ENCODE measurements at places on chromosomes 6 and 20.

GRCh38 chr6:37673436-37673835 lies 24.2 kb downstream of the MDGA1 start:
- no peak overlapping the region for H3K4me3 ChIP-seq
- H3K36me3 ChIP-seq, result no peaks in the 10 kb centered on the region
- DNase-seq, result no peak

GRCh38 chr6:72382602-72383529 lies 239.0 kb upstream of the KCNQ5 start:
- H3K4me3 ChIP-seq, result no peak overlapping the region
- no peaks in the 10 kb centered on the region for H3K36me3 ChIP-seq
- H3K27ac ChIP-seq, result no peak overlapping the region
- H3K4me1 ChIP-seq, result no peaks in the 10 kb centered on the region

DNA sequence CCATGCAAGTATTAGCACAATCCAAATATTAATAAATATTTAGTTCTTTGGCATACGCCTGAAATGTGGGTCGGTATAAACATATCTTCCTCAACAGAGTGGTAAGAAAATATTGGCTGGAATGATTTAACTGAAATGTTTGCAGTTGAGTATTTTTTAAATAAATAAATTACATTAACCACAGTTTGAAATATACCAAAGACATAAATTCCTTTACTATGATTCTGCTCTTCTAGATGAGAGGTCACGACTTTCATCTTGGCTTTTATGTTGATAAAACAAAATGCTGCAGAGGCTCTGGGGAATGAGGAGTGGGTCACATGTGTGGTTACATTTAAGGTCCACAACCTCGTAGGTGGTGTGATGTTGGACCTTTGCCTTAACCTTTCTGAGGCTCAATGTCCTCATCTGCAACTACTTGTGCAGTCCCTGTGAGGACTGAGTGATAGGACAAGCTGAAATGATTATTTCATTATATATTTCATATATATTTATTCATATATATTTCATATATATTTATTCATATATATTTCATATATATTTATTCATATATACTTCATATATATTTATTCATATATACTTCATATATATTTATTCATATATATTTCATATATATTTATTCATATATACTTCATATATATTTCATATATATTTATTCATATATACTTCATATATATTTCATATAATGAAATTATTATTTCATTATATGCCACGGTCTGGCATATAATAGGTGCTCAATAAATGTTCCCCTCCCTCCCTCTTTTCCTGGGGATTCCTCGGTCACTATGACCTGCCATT lies 107.4 kb downstream of the SAMD5 start:
- H3K27me3 ChIP-seq, result no peaks in the 10 kb centered on the region
- H3K36me3 ChIP-seq, result no peaks in the 10 kb centered on the region
- no peaks in the 10 kb centered on the region for H3K4me1 ChIP-seq

- DNase-seq, result no peak
- H3K4me1 ChIP-seq, result no peaks in the 10 kb centered on the region
- H3K4me3 ChIP-seq, result no peak overlapping the region
- H3K27me3 ChIP-seq, result no peaks in the 10 kb centered on the region
Observed at GRCh38 chr20:25165128-25165527, 30.4 kb upstream of the ENTPD6 start.

- peak within 1 kb of the TSS; percentile 87 for H3K27ac ChIP-seq
- peaks cover 12% of the 10 kb centered on the region for H3K4me1 ChIP-seq
- peak within 1 kb of the TSS; percentile 80 for H3K4me3 ChIP-seq
- DNase-seq, result peak; percentile 96
- no peaks in the 10 kb centered on the region for H3K27me3 ChIP-seq
Observed at GRCh38 chr6:70566751-70567382, at the start of gene SDHAF4. TSS of gene SDHAF4 (plus strand) at chr6:70566930. CDS start at chr6:70566941, 11 bp downstream.

DNA sequence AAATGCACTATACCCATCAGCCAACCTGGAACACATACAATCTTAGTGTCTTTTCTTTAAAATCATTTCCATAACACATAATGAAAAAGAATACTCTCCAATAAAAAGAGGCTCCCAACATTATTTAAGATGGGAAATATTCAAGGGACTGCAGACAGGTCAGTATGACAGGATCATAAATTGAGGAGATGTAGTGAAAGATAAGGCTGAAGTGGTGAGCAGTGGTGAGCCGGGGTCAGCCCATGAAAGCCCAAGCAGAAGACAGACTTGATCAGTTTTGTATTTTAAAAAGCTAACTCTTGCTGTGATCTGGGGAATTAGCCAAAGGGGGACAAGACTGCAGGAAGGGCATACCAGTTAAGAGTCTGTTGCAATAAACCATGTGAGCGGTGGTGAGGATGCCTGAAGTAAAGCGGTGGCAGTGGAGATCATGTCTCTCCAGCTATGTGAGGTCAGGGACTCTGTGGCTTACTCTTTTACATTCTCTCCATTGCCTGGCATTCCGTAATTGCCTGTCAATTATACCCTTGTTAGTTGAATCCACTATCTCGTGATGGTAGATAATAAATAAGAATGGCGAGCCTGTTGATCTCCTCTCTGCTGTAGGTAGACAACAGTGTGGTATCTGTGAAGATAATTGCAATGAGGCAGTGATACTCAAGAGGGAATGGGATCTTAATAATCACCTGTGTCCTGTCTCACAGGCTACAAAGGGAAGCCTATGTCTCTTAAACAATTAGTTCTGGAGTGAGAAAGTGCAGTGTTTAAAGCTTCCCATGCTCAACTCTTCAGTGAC lies 97.4 kb downstream of the FILIP1 start:
- H3K27ac ChIP-seq, result no peak overlapping the region
- H3K4me1 ChIP-seq, result peaks cover 68% of the 10 kb centered on the region
- no peak overlapping the region for H3K4me3 ChIP-seq
- H3K36me3 ChIP-seq, result no peaks in the 10 kb centered on the region
- H3K27me3 ChIP-seq, result no peaks in the 10 kb centered on the region

DNA sequence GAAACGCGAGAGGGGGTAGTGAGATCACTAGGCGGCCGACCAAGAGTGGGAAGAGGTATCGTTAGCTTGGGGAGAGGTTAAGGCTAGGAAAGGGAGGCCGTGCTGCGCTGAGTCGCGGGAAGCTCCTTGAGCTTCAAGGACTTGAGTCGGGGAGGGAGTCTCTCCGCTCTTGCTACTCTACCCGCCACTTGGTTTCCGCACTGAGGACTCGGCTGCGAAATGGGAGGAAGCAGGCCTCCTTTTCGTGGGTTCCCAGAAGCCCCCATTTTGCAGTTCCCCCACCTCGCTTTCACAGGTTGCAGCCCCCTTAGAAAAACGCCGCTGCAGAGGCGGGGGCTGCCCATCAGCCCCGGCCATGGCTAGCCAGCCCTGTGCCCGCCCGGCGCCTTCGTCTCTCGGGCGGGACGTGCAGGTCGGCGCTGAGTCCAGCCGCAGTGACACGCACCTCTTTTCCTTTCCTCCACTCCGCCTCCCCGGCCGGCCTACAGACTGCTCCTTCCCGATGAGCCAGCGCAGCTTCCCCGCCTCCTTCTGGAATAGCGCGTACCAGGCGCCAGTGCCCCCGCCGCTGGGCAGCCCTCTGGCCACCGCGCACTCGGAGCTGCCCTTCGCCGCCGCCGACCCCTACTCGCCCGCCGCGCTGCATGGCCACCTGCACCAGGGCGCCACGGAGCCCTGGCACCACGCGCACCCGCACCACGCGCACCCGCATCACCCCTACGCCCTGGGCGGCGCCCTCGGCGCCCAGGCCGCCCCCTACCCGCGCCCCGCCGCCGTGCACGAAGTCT lies 4.9 kb downstream of the VGLL2 start:
- H3K4me1 ChIP-seq, result peaks cover 24% of the 10 kb centered on the region
- peaks cover 100% of the 10 kb centered on the region for H3K27me3 ChIP-seq
- H3K27ac ChIP-seq, result no peak overlapping the region

DNA sequence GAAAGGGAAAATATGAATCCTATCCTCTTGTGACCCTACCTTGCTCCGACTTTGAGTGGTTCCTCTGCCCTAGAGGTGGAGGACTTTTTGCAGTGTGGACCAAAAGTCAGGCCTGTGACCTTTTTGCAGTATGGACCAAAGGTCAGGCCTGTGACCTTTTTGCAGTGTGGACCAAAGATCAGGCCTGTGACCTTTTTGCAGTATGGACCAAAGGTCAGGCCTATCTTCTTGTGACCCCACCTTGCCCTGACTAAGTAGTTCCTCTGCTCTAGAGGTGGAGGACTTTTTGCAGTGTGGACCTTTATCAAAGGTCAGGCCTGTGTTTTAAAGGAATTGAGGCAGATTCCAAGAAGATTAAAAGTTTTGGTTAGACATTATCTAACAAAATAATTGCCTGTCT lies 10.9 kb upstream of the ERVFRD-1 start:
- H3K4me1 ChIP-seq, result peaks cover 36% of the 10 kb centered on the region
- no peak for DNase-seq
- no peaks in the 10 kb centered on the region for H3K36me3 ChIP-seq

DNA sequence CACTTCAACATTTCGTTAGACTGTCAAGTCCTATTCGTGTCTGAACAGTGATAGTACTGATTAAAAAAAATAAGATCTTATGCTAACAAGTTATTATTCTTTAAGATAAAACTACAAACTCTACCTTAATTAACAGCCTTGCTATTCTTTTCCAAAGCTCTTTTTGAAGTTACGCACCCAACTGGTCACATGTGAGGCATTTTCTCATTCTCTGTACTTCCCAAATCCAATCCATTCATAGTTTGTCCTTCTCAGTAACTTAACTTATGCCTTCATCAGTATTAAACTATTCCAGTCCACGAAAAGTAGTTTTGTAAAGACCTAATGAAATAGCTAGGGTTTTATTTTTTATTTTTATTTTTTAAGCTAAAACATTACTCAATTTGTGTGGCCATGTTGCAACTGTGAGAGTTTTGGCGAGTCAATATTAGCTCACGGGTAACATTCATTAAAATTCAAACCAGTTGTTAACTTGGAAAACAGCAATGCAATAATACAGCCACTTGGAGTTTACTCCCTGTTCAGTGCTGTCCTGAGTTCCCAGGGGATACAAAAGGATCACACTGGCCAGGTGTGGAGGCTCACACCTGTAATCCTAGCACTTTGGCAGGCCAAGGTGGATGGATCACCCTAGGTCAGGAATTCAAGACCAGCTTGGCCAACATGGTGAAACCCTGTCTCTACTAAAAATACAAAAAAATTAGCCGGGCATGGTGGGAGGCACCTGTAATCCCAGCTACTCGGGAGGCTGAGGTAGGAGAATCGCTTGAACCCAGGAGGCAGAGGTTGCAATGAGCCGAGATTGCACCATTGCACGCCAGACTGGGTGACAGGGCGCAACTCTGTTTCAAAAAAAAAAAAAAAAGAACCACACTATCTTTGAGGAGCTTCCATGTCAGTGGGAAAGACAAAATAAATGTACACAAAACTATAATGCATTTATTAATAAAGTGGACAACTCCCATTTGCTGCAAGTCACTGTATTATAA lies 27.9 kb upstream of the EEF1A1 start:
- no peak overlapping the region for H3K4me3 ChIP-seq
- no peak overlapping the region for H3K27ac ChIP-seq
- H3K36me3 ChIP-seq, result no peaks in the 10 kb centered on the region
- H3K4me1 ChIP-seq, result no peaks in the 10 kb centered on the region
- DNase-seq, result no peak

DNA sequence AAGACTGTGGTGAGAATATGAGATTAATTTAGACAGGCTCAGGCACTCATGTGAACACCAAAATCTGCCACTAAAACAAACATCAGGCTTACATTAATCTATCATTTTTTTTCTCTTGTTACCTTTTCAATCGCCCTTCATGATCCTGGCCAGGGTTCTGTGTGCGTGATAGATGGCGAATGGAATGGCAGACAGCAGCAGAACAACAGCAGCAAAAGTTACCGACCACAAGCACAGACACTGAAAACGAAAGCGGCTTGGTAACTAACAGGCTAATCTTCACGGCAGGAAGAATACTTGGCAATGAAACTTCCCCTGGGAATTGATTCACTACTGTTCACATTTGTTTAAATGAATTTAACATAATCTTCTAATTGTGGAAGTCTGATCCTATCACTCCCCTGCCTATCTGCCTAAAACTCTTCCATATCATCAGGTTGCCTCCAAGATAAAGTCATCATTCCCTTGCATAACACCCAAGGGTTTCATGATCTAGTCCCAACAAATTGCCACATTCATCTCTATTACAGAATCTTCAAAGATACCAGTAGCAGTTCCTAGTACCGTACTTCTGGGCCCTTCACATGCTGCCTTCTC lies 28.7 kb downstream of the PTPRK start:
- peak; percentile 63 for DNase-seq
- H3K4me1 ChIP-seq, result peaks cover 37% of the 10 kb centered on the region
- no peaks in the 10 kb centered on the region for H3K36me3 ChIP-seq
- H3K27ac ChIP-seq, result peak overlapping the region; percentile 76
- H3K4me3 ChIP-seq, result peak overlapping the region; percentile 34
